ENCODE measurements at places on chromosomes 2 and 18.

DNA sequence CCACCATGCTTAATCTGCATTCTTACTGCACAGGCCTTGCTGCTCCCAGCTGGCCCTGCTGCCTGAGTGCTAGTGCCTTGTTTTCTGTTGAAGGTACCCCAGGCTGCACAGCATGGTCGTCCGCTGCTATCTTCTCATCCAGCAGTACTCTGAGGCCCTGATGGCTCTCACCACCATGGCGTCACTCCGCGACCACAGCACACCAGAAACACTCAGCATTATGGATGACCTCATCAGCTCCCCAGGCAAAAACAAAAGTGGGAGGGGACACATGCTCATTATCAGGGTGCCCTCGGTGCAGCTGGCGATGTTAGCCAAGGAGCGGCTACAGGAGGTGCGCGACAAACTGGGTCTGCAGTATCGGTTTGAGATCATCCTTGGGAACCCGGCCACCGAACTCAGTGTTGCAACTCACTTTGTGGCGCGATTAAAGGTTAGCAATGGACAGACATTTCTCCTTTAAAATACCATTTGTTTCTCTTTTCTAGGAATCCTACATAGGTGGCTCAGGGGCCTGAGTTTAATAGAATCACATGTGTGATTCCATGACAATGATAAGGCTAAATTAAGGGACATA is 110.5 kb downstream of the ESCO1 start:
- DNase-seq: no peak

DNA sequence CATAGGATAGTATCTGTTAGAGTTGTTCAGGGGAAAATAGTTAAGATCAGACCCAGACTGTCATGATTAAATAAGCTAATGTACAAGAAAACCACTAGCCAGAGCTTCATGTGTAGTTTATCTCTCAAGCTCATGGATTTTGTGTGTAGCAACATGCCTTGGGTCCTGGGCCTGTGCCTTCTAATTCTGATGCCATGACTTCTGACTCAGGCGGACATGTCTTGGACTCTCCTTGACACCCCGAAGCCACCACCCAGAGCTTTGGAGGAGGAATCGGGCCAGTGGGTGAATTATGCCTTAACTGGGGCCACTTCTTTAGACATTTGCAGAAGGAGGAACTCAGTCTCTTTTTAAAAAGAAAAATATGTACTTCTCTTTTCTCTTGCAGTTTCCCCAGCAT is 68.7 kb downstream of the NPAS2 start:
- no peak for DNase-seq

- DNase-seq: no peak
Measured at GRCh38 chr2:235467588-235467987, 26.3 kb upstream of the AGAP1 start.

- DNase-seq: no peak
Measured at GRCh38 chr2:105853354-105854088, 108.8 kb downstream of the NCK2 start.

- no peak for DNase-seq
Measured at GRCh38 chr2:179239195-179239594, 25.4 kb downstream of the SESTD1 start.

- peak; percentile 76 for DNase-seq
Measured at GRCh38 chr2:176161825-176162626, 4.9 kb downstream of the HOXD3 start.

GRCh38 chr2:45884126-45884525 is 232.7 kb downstream of the PRKCE start:
- no peak for DNase-seq

GRCh38 chr18:54608028-54608642 is 17.1 kb downstream of the DYNAP start:
- DNase-seq: peak; percentile 15

GRCh38 chr2:69499966-69500365 is 62.7 kb upstream of the NFU1 start:
- DNase-seq: no peak

DNA sequence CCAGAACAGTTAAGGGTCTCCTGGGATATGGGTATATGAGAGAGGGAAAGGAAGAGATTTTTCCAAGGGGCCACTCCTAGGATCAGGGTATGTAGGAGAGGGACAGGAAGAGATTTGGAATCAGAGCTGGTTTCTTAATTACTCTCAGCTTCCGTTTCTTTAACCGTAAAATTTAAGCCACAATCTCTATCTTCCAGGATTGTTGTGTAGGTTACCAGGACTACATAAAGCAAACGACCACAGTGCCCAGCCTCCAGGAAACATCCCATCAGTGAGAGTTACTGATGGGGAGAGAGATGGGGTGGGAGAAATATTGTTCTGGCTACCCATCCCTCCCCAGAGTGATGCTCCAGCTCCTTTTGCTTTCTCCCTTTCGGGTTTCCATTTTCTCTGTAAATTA is 114.6 kb upstream of the THUMPD2 start:
- DNase-seq: no peak

- DNase-seq: no peak
Measured at GRCh38 chr2:76953733-76954347, 568.3 kb downstream of the LRRTM4 start.

GRCh38 chr2:37982147-37982582 is 57.1 kb downstream of the RMDN2 start:
- peak; percentile 70 for DNase-seq

DNA sequence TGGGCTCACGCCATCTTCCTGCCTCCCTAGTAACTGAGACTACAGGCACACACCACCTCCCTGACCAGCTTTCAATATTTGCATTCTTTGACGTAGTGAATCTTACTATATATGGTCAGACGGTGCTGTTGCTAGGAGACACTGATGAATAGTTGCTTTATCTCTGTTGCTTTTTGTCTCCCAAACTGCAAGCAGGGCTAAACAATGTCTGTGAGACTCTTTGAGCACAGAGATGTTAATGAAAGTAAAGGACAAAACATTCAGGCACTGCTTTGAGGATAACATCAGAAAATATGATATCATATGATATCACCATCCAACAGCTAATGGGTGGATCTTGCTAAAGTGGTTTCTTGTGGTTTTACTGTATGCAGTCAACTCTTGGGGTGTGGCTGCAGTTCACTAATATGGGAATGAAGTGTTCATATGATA is 43.0 kb downstream of the EMILIN2 start:
- no peak for DNase-seq

Measured in kidney (tissue), 22 donors.